ENCODE measurements at places on chromosomes 2 and 18.

GRCh38 chr2:23591111-23591510 lies 206.1 kb downstream of the KLHL29 start:
- DNase-seq: no peak

DNA sequence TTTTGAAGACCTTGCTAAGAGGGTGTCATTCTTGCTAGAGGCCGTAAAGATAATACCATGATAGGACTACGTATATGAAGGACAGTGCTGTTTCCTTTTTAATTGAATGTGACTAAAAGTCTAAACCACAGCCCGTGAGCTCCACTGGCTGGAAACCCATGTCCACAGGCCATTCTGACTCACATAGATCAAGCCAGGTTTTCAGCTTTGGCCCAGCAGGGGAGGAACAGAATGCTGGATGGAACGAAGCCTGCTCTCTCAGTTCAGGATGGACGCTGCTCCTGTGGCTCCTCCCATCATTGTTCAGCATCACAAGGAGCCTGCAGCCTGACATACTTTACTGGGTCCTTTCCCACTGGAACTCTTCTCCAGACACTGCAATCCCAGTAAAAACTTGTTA lies 47.6 kb downstream of the ALPK2 start:
- DNase-seq: no peak

DNA sequence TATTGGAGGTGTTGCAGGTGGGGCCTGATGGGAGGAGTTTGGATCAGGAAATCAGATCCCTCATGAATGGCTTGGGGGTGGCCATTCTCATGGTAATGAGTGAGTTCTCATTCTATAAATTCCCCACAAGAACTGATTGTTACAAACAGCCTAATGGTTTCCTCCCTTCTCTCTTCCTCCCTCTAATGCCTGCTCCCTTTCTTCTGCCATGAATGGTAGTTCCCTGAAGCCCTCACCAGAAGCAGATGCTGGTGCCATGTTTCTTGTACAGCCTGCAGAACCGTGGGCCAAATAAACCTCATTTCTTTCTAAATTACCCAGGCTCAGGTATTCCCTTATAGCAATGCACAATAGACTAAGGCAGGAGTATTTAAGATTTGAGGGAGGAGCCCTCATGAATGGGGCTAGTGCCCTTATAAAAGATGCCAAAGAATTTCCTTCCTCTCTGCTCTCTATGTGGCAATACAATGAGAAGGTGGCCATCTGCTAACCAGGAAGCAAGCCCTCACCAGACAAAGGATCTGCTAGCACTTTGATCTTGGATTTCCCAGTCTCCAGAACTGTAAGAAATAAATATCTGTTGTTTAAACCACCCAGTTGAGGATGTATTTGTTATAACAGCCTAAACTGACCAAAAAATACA lies 251.8 kb downstream of the ZEB2 start:
- no peak for DNase-seq

DNA sequence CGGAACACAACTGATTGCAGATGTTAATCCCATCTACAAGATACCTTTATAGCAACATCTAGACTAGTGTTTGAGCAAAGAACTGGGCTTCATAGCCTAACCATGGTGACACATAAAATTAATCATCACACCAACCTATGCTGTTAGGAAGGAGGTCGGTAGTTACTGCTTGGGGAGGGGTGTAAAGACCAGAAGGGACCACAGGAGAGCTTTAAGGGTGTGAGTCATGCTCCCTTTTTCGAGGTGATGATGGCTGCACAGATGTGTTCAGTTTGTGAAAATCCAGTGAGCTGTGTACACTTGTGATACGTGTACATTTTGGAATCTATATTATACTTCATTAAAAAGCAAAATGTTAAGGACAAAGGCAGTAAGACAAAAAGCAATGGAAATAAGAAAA lies 4.6 kb upstream of the SEH1L start:
- DNase-seq: no peak

GRCh38 chr2:3661149-3661660 lies 3.2 kb downstream of the ALLC start:
- DNase-seq: no peak

GRCh38 chr2:185374878-185375277 lies 363.7 kb upstream of the FSIP2 start:
- no peak for DNase-seq
